ENCODE measurements at places on chromosomes 3 and 15.

- no peak for DNase-seq
These were observed 402.1 kb upstream of the SUCLG2 start for GRCh38 chr3:68056556-68056955.

GRCh38 chr3:141366285-141367037, 1.8 kb upstream of the ZBTB38 start:
- peak; percentile 72 for DNase-seq

GRCh38 chr15:38650936-38651327, 86.3 kb upstream of the RASGRP1 start:
- DNase-seq, result peak; percentile 68

GRCh38 chr3:183548262-183548769, 7.2 kb downstream of the KLHL6 start:
- DNase-seq, result no peak

DNA sequence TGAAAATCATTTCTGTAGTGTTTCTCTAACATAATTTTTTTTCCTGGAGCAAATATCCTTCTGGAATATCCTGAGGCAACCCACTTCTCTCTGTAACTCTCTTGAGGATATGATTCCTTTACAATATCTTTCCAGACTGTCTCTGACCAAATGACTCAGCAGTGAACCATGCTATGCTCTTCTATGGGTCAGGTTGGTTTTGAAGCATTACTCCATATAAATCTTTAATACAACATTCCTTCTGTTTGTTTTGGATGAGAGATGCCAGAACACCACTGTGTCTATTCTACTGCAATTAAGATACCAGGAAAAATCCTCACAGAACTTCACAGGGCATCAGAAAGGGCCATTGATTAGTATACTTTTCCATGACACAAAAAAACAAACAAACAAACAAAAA, 626.4 kb upstream of the ZNF385D start:
- DNase-seq, result no peak

DNA sequence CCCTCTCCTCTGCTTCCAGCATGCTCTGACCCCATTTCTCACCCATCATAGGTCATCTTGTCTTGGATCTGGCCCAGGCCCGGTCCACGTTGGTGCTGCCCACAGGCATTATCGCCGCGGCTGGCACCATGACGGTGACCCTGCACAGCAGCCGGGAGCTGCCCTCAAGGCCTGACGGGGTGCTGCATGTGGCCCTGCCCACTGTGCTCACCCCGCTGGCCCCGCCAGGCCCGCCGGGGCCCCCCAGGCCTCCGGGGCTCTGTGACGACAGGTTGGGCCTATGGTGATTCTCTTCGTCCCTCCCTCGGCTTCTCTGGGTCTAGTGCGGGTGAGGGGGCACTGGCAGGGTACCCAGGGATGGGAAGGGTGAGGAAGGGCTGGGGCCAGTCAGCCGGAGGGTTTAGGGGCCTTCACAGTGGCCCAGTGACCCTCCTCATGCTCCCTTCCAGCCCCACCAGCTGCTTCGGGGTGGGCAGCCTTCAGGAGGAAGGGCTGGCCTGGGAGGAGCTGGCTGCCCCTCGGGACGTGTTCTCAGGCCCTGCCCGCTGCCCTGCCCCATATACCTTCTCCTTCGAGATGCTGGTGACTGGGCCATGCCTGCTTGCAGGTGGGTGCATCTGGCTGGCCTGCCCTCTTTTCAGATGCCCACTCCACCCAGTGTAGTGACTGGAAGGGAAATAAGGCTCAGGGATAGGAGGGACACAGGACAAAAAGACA, 3.9 kb downstream of the VWA5B2 start:
- DNase-seq, result no peak

GRCh38 chr15:61158504-61159407, 70.3 kb downstream of the RORA start:
- DNase-seq, result no peak

DNA sequence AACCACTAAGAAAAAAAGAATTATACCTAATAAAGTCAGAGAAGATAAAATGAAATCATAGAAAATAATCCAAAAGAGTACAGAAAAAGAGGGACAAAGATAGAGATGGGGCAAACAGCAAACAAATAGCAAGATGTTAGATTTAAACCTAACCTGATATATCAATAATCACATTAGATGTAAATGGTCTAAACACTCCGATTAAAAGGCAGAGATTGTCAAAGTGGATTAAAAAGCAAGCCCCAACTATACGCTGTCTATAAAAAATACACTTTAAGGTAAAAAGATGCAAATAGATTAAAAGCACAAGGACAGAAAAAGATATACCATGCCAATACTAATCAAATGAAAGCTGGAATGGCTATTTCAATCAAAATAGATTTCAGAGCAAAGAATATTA, 16.8 kb downstream of the ADPGK start:
- no peak for DNase-seq
